Stimulated activated CD8-positive, alpha-beta memory T cell treated with anti-CD3 and anti-CD28 coated beads, Interleukin-4, amount 100 ng/mL, for 4 hours (primary cell): ENCODE measurements at places on chromosomes 6 and 20.

DNA sequence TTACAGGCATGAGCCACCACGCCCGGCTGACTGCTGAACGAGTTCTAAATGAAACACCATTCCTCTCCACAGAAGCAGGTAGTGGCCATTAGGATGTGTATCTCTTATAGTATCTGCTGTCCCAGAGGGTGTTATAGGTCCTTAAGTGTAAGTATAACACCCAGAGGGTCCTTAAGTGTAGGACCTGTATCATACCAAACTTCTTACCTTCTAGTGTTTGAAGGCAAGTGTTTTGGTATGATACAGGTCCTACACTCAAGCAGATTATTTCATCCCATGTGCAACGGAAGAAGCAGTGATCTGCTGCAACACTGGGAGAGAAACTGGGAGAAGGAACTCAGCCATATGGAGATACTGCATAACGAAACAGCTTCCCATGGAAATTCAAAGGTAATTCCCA, 17.4 kb downstream of the BMP7 start:
- no peak for DNase-seq

DNA sequence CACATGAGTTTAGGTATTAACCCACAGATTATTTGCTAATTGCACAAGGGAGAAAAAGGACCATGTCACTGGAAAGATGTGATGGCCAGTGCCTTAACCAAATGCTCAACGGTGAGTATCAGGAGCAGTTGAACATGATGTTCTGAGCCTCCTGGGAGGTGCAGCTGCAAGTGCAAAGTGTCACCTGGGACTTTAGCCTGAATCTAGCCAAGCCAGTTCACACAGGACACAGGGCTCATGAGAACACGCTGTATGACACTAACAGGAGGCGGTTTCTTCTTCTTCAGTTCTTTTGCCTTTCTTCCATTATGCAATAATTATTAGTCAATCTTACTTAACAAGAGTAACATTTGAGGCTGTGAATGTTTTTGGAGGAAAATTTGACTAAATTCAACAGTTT, 225.3 kb downstream of the THBS2 start:
- DNase-seq = no peak

GRCh38 chr6:119224095-119224701, 125.4 kb downstream of the MAN1A1 start:
- no peak for DNase-seq

GRCh38 chr6:13788820-13789219, 25.5 kb downstream of the MCUR1 start:
- no peak for DNase-seq

DNA sequence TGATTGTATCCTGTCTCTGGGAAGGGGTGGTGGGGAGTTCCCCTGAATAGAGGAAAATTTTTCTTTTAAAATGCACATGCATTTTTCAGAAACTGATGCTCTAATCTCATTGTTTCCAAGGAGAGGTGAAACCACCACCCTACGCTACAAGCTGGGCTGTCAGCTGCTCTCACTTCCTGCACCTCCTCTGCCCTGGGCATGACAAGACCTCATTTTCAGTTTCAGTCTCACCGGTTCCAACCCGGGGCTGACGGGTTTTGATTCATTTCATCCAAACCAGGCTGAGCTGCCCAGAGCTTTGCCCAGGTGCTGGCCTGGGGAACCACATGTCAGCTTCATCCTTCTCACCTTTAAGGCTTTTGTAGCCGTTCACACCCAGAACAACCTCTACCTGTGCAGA, 99.7 kb downstream of the EYA2 start:
- DNase-seq = no peak

- no peak for DNase-seq
Measured at GRCh38 chr6:138765896-138766655, 7.5 kb upstream of the CCDC28A start.

DNA sequence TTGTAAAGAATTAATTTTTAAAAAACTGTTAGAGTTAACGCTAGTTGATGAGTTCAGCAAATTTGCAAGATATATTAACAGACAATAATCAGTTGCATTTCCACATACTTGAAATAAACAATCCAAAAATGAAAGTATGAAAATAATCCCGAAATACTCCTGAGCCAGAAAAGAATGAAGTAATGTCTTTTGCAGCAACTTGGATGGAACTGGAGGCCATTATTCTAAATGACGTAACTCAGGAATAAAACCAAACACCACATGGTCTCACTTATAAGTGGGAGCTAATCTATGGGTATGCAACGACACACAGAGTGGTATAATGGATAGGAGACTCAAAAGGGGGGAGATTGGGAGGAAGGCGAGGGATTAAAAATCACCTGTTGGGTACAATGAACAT, 872.9 kb upstream of the GJE1 start:
- no peak for DNase-seq
